ENCODE measurements at places on chromosomes 13 and 19. TPM values are rescaled to one million over a fixed set of nuclear protein-coding genes. Genes with fewer than 3 reads are reported as not detected.

Gene FOXO1
- polyA plus RNA-seq, result 1.5 TPM

Gene FAM124A
- polyA plus RNA-seq, result 1.5 TPM

Gene ZSWIM9
- polyA plus RNA-seq, result 1.3 TPM

Gene HCN2
- polyA plus RNA-seq, result 5.6 TPM

Gene LGALS7B
- not detected for polyA plus RNA-seq

Gene ZNF83
- 60.6 TPM for polyA plus RNA-seq

Gene CEACAM8
- not detected for polyA plus RNA-seq

Gene CCL25
- polyA plus RNA-seq, result not detected

DNA sequence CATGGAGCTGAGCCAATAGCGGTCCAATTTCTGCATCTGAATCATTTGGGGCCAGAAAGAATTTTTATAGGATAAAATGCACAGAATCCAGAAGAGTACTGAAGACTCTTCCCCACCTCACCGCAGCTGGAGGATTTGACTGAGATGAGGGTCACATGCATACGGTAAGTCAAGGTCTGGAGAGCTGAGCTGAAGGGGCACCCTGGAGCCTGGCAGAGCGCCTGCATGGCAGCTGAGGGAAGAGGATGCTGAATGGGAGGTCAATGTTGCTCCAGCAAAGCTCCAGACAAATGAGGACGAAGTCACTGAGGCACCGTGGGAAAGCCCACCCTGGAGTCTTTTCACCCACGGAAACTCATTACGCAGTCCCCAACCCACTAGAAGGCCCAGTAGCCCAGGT is 43.4 kb upstream of the ATP12A start:
- H3K27me3 ChIP-seq, result no peaks in the 10 kb centered on the region
- H3K4me1 ChIP-seq, result no peaks in the 10 kb centered on the region
- H3K4me3 ChIP-seq, result no peak overlapping the region
- no peak for DNase-seq
- no peak overlapping the region for H3K27ac ChIP-seq

DNA sequence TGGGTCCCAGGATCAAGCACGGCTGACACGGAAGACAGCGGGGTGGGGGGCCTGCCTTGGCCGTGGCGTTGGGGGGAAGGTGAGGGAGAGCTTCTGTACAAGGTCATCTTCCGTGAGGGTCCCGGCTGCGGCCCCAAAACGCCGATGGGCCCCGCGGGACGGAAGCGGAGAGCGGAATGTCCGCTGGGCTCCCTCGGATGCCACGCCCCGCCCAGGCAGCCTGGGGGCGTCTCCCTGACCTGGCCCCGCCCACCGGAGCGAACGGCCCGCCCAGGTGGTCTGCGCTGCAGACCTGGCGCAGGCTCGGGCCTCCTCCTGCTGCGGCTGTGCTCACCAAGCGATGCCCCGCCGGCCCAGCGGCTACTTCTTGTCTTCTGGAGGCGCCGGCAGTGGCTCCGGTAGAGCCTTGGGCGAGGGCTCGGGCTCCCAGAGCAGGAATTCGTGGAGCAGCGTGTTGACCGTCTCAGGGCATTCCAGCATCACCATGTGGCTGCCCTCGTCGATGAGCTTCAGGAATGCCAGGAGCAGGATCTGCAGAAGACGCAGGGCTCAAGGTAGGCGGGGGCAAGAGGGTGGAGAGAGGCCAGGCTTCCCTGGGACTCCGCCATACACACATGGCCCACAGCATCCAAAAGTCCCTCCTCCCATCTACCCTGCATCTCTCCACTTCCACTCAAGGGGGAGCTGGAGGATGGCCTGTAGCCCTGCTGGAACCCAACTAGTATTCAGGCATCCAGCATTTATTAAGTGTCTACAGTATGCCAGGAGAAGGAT is 10.7 kb downstream of the ABHD8 start:
- peak overlapping the region; percentile 38 for H3K27ac ChIP-seq
- peak; percentile 93 for DNase-seq
- no peaks in the 10 kb centered on the region for H3K36me3 ChIP-seq
- no peaks in the 10 kb centered on the region for H3K27me3 ChIP-seq
- H3K4me1 ChIP-seq, result peaks cover 8% of the 10 kb centered on the region
- peak overlapping the region; percentile 63 for H3K4me3 ChIP-seq

DNA sequence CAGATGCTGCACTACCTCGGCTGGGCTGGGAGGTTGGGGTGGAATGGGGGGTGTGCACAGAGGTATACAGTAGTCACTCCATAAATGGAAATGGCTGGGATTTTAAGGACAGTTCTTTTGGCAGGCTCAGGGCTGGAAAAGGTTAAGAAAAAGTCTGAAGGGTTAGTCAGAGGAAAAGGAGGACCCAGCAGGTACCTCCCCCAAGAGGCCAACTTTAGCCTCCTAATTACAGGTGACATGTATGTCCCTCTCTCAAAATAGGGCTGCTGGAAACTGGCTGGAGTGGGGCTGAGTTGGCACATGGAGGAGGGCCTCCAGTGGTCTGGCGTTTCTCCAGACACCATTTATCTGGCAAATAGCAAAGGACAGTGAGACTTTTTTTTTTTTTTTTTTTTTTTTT is 994 bp downstream of the CCDC194 start:
- no peak overlapping the region for H3K27ac ChIP-seq
- H3K36me3 ChIP-seq, result no peaks in the 10 kb centered on the region
- H3K4me3 ChIP-seq, result no peak overlapping the region
- no peaks in the 10 kb centered on the region for H3K4me1 ChIP-seq
- DNase-seq, result no peak

DNA sequence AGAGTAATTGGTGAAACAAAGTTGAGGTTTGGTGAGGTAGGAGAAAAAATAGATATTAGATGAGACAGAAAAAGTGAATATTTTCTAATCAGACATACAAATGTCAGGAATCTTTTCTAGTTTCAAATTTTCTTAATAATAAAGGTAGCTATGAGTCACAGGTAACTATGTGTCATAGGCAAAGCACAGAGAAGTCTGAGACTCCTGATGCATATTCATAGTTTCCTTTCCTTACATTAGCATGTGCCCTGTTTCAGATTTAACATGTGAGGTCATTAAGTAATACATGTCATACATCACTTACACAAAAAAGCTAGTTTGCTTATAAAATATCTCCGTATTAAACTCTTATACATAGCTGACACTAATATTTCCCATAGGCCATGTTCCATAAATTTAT is 1141.3 kb upstream of the PCDH20 start:
- no peaks in the 10 kb centered on the region for H3K27me3 ChIP-seq
- no peak for DNase-seq
- H3K4me3 ChIP-seq, result no peak overlapping the region
- no peak overlapping the region for H3K27ac ChIP-seq
- no peaks in the 10 kb centered on the region for H3K4me1 ChIP-seq

DNA sequence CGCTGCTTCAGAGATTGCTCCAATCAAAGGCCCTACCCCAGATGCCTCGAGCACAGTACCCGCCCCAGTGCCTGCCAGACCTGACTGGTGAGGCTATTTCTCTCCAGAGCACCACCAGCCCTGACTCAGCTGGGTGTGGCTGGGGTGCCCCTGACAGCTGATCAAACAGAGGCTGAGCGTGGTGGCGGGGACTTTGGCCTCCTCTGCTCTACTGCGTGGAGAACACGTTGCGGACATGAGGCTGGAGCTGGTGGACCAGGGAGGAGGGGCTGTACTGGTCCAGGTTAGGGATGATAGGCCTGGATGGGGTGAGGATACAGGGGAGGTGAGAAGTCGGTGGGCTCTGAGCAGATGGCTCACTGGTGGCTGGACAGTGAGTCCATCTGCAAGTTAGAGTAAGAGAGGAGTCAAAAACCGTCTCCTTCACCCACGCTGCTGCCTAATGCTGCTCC is 3.5 kb upstream of the DOCK6 start:
- DNase-seq, result no peak
- H3K36me3 ChIP-seq, result no peaks in the 10 kb centered on the region
- H3K27ac ChIP-seq, result no peak overlapping the region
- peaks cover 13% of the 10 kb centered on the region for H3K4me1 ChIP-seq

GRCh38 chr13:51938454-51938853 is 72.8 kb downstream of the ATP7B start:
- H3K36me3 ChIP-seq, result peaks cover 2% of the 10 kb centered on the region
- H3K27ac ChIP-seq, result no peak overlapping the region
- DNase-seq, result no peak
- H3K4me1 ChIP-seq, result no peaks in the 10 kb centered on the region
- no peak overlapping the region for H3K4me3 ChIP-seq

DNA sequence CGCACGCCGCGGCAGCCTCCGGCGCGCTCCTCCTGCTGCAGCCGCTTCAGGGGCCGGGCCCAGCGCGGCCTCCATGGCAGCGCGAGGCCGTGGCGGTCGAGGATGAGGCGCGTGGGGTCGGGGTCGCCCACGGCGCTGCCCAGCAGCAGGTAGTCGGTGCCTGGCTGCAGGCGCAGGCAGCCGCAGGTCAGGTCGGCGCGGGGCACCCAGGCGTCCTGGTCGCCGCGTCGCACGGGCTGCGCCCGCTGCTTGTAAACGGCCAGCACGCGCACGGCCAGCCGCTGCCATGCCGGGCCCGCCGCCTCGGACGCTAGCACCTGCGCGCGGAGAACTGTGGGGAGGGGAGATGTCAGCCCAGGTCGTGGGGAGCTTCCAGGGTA is 11.1 kb downstream of the NTN5 start:
- H3K27me3 ChIP-seq, result no peaks in the 10 kb centered on the region
- no peak for DNase-seq
- no peak overlapping the region for H3K27ac ChIP-seq
- H3K36me3 ChIP-seq, result no peaks in the 10 kb centered on the region
- H3K4me3 ChIP-seq, result no peak overlapping the region

GRCh38 chr19:44975444-44975843 is 20.3 kb downstream of the CLPTM1 start:
- H3K4me1 ChIP-seq, result no peaks in the 10 kb centered on the region
- H3K4me3 ChIP-seq, result no peak overlapping the region
- DNase-seq, result no peak
- no peak overlapping the region for H3K27ac ChIP-seq

DNA sequence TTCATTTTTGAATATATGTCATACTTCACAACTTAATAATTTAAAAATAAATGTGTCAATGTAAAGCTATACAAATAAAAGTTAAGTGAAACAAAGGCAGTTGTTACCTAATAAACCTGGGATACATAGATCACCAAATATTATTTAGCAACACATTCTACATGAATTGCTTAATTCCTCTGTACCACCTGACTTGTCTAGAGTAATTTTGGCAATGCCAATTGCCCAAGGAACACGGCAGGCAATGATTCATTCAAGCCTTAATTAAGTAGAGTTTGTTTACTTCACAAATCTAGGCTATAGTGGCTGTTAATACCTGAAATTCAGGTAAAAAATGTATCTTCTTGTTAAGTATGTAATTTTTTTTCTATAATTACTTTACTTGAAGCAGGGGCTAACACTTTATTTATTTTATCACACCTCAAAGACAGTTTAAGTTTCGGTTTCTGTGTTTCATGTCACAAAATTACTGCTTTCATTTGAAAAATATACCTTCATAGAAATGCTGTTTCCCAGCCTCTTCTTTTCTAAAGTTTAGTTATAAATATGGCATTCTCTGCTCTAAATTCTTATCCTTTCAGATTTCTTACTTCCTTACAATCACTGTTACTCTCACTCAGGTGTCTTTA is 705.7 kb downstream of the SLITRK5 start:
- DNase-seq, result no peak
- no peaks in the 10 kb centered on the region for H3K4me1 ChIP-seq
- H3K36me3 ChIP-seq, result no peaks in the 10 kb centered on the region
- no peaks in the 10 kb centered on the region for H3K27me3 ChIP-seq
- H3K4me3 ChIP-seq, result no peak overlapping the region

DNA sequence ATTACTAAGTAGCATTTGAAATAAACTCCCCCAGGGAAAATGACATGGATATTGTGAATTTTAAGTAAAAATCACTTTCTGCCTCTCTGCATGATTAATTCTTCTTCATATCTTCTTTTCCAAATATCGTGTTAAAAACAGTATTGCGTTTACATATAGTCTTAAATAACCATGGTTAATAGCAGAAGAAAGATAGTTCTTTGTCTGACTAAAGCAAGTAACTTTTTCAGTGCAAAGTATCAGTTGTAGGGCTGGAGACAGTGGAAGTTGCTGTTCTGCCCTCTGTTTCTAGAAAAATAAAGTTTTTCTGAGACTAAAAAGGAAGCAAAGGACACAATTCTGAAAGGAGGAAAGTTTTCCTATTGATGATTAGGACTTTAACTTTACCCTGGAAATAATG is 330.2 kb downstream of the NDFIP2 start:
- H3K27me3 ChIP-seq, result no peaks in the 10 kb centered on the region
- H3K27ac ChIP-seq, result no peak overlapping the region
- H3K36me3 ChIP-seq, result no peaks in the 10 kb centered on the region
- no peak for DNase-seq
- H3K4me1 ChIP-seq, result peaks cover 2% of the 10 kb centered on the region

GRCh38 chr13:90453342-90453741 is 894.1 kb upstream of the MIR17HG start:
- no peak overlapping the region for H3K4me3 ChIP-seq
- no peak overlapping the region for H3K27ac ChIP-seq
- no peaks in the 10 kb centered on the region for H3K27me3 ChIP-seq
- no peaks in the 10 kb centered on the region for H3K4me1 ChIP-seq
- DNase-seq, result no peak

- DNase-seq, result peak; percentile 27
- H3K27me3 ChIP-seq, result peaks cover 45% of the 10 kb centered on the region
- H3K36me3 ChIP-seq, result no peaks in the 10 kb centered on the region
- H3K4me1 ChIP-seq, result no peaks in the 10 kb centered on the region
These were observed 521 bp upstream of the SHISA2 start for GRCh38 chr13:26052337-26052736.

DNA sequence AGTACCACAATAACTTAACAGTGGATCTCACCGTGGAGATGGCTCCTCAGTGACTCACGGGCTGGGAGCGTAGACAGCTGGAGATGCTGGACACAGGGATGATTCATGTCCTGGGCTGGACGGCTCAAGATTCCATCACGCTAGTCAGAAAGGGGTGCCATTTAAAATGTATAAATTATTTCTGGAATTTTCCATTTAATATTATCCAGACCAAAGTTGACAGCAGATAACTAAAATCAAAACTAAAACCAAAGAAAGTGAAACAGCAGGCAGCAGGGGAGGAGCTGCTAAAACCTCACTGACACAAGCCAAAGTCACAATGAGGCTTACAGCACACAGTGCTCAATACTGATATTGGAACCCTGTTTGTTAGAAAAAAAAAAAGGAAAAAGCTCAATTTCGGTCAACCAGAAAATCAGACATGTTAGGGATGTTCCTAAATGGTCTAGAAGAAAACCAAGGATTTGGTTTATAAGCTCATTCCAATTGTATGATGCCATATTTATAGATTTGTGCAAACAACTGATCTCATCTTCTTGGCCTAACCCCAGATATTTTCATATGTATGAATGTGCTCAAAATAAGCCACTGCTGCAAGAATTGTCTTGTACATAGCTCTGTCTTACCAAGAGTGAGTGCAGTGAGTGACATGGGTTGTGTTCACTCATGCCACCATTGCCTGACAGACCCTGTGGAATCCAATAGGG is 111.8 kb downstream of the SACS start:
- no peaks in the 10 kb centered on the region for H3K27me3 ChIP-seq
- peak overlapping the region; percentile 98 for H3K27ac ChIP-seq
- H3K4me1 ChIP-seq, result peaks cover 4% of the 10 kb centered on the region

- no peak overlapping the region for H3K27ac ChIP-seq
- no peaks in the 10 kb centered on the region for H3K27me3 ChIP-seq
- H3K36me3 ChIP-seq, result no peaks in the 10 kb centered on the region
- DNase-seq, result peak; percentile 97
- peak overlapping the region; percentile 17 for H3K4me3 ChIP-seq
- peaks cover 14% of the 10 kb centered on the region for H3K4me1 ChIP-seq
These were observed 21.1 kb downstream of the PRR36 start for GRCh38 chr19:7852851-7853769.
